Karpas-422 (cell line): ENCODE measurements at places on chromosomes 7 and 10.
A peak's percentile ranks its signal among the peaks of the same experiment; 100 is the strongest.

DNA sequence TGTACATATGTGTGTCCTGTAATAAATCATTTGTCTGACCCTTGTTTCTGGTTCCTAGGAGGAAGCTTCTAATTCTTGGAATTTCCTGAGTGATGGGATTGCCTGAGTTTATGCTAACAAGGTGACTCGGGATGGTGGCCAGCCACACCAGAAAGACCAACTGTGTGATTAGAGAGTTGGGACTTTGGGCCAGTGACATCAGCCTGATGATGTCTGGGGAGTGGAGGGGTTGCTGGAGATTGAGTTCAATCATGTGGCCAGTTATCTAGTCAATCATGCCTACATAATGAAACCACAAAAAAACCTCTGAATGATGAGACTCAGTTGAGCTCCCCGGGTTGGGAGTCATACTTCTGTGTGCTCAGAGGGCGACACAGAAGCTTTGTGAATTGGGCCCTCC lies 23.5 kb upstream of the CARD11 start:
- DNase-seq, result no peak

DNA sequence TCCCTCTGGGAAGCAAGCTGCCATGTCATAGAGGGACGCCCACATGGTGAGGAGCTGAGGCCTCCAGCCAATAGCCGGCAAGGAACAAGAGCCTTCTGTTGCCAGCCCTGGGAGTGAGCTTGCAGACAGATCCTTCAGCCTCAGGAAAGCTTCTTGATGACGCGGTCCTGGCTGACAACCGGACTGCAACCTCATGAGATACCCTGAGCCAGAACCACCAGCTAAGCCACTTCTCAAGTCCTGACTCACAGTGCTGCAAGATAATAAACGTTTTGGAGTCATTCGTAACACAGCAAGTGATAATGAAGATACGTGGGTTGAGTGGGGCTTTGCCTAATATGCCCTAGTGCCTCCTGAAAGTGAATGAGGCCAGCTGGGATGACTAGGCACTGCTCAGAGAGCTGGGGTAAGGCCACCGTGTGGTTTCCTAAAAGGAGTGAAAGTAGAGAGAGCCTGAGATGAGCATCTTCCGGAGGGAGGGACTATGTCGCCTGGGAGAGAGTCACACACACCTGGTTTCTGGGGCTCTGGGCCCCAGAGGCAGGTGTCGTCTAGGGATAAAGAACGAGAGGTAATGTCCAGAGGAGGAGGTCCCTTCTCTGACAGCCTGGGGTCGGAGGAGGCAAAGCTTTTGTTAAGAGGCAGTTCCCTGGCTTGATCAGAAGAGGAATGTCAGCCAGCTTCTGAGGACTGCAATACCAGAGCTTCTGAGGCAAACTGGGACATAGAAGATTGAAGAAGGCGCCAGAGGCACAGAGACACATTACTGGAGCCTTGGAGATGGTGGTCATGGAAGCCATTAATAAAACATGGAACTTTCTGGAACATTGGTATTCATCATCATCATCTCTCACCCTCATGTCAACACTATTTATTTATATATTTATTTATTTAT lies 53.6 kb downstream of the PYROXD2 start:
- DNase-seq, result no peak

DNA sequence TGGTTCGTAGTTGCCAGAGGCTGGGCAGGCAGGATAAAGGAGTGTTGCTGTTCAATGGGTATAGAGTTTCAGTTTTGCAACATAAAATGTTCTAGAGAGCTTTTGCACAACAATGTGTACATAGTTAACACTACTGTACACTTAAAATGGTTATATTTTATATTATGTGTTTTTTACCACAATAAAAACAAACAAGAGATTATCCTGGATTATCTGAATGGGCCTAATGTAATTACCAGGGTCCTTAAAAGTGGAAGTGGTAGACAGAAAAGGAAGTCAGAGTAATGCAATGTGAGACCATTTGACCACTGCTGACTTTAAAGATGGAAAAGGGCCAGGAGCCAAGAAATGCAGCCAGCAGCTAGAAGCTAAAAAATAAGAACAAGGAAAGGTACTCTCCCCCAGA lies 159.7 kb downstream of the SGMS1 start:
- DNase-seq, result no peak

DNA sequence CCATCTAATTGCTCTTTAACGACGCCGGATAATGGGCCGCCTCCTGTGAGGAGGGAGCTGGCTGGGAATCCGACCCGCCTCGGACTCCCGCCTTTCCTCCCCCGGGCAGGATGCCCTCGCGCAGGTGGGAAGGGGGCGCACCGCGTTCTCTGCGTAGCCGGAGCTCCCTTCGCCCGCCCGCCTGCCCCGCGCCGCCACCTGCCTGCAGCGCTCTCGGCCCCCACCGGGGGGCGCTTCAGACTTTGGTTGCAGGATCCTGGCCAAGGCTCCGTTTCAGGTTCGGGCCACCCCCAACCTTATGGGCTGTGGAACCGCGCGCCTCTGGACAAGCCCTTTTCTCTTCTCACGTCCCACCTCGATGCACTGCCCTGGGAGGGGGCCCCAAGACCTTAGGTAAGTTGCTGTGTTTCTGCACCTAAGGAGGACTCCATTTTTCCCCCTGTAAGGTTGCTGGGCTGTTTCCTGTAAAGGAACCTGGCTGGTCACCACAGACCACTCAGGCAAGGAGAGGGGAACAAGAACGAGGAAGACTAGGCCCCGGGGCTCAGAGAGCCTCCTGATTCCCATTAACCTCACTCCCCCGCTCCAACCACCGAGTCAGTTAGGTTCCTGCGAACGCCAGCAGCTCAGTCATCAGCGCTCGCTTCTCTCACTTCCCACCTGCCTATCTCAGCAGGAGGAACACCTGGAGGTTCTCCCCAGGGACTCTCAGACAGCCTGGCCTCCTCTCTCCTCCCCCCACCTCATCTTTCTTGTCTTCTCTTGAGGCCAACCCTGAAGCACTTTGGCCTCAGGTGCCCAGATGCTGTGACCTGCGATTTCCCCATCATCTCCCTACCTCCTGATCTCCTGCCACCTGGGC lies 11.3 kb upstream of the KAZALD1 start:
- DNase-seq, result peak; percentile 93

DNA sequence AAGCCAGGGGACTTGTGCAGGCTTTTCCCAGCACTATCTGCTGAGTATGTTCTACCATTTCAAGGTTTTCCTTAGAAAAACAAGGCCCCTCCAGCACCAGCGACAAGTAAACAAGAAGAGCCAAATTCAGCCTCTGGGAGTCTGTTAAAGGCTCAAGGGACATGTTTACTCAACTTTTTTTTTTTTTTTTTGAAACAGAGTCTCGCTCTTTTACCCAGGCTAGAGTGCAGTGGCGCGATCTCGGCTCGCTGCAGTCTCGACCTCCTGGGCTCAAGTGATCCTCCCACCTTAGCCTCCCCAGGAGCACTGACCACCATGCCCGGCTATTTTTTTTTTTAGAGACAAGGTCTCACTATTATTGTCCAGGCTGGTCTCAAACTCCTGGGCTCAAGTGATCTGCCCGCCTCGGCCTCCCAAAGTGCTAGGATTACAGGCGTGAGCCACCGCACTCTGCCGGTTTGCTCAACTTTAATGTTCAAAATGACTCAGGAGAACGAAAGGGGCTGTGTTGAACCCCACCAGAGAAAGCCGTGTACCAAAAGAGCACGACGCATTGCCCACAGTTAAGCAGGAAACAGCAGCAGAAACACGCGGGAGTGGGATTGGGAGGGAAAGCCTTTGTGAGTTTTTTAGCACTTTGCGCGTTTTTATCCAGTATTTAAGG lies 772 bp downstream of the PRDX3 start:
- peak; percentile 55 for DNase-seq
